ENCODE measurements at places on chromosomes 4 and X.

- DNase-seq, result no peak
Observed at GRCh38 chrX:10636337-10636736, 16.0 kb upstream of the MID1 start.

DNA sequence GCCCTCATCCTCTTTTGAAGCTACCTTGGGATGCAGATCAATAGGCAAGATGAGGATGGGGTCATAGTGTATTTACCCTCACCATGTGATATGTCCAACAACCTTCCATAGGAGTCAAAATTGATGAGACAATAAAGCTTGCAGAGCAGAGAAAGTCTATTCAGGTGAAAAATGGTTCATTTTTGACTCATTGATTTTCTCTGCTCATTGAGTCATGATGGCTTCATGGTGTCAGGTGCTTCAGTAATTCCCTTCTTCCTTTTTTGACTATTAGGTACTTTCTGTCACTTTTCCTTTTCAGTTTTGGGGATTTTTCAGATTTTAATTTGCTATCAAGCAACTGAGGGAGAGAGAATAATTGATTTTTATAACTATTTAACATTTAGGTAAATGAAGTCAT is 55.9 kb upstream of the IL2 start:
- no peak for DNase-seq

GRCh38 chr4:54099287-54099747 is 646 bp upstream of the GSX2 start:
- DNase-seq, result no peak

GRCh38 chr4:122739174-122739573 is 6.7 kb downstream of the BBS12 start:
- no peak for DNase-seq

DNA sequence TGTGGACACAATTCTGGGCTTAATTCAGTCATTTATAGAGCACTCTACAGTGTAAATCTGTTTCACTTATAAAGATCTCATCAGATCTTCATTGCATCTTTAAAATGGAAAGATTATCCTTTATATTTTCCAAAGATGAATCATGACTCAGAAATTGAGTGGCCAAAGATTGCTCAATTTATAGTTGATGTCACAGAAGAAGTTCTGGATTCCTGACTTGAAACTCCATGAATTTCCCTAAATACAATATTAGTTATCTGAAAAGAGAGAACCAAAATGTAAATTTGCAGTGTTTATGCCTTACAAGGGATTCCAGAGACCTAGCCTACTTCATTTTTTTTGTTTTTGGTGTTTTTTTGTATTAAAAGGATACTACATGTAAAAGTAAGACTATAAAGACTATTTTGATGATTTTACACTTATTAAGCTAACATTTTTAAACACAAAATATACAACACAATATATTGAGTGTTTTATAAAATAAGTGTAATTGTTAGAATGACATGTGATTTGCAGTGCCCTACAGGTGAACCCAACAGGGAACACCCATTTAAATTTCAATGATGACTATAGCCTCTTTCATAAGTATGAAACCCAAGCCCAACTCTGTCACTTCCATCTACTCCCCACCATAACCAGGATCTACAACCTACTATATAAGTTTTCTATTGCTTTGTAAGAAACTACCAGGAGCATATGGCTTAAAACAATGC is 183.5 kb downstream of the PCDH7 start:
- no peak for DNase-seq

- no peak for DNase-seq
Observed at GRCh38 chrX:119266364-119266995, 30.4 kb downstream of the PGRMC1 start.

GRCh38 chr4:71752383-71753042 is 31.4 kb downstream of the GC start:
- no peak for DNase-seq

- peak; percentile 5 for DNase-seq
Observed at GRCh38 chrX:76253432-76253831, 80.6 kb downstream of the PBDC1 start.

GRCh38 chr4:76654791-76655190 is 219.8 kb downstream of the SHROOM3 start:
- DNase-seq, result no peak

DNA sequence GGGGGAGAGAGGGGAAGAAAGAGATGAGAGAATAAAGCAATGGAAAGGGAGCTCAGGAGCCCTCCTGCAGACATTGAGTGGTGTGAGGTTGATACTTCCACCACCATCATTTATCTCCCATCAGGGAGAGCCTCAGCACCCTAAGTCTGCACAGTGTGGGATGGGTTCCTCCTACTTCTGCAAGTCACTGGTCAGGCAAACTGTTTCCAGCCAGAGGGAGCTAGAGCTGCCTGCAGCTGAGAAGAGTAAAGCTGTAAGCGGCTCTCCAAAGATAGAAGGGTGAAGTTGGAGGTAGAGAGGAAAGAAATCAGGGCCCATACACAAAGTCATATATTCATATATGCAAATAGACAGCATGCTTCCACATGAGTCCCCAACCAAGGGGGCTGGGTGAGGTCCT is 21.9 kb upstream of the ZNF81 start:
- DNase-seq, result no peak

DNA sequence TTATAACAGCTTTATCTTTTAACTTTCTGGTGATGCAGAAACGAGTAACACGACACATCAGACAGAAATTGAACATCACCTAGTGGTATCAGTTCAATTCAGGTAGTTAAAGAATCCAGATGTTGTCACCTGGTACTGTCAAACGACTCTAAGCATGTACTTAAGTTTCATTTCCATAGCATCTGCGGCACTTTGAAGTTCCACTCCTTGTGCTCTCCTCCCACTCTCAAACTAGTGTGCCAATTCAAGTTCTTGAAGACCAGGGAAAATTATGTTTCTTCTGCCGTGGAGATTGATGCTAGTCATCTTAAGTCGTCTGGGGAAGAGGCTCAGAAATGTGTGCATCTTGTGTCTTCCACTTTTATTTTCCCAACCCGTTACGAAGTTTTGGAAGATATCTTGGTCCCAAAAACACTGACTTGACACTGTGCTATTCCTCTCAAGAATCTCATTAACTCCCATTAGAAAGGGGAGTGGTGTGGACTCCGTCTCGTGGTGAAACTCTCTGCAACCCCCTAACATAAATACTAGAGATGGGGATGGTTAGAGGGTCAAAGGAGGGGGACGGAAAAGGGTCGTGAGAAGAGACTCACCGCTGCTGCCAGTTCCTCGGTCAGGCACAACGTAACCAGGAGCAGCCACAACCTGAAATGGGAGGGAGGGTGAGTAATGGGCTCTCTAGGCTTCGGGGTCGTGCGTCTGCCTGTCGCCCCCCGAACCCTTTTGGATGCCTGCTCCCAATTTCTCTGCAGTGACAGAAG is 693 bp downstream of the COL4A6 start:
- no peak for DNase-seq

- DNase-seq, result no peak
Observed at GRCh38 chr4:35942092-35942491, 302.2 kb downstream of the ARAP2 start.

GRCh38 chrX:64195862-64196261 is 9.6 kb downstream of the AMER1 start:
- no peak for DNase-seq
